ENCODE measurements at places on chromosomes 5 and 9.

DNA sequence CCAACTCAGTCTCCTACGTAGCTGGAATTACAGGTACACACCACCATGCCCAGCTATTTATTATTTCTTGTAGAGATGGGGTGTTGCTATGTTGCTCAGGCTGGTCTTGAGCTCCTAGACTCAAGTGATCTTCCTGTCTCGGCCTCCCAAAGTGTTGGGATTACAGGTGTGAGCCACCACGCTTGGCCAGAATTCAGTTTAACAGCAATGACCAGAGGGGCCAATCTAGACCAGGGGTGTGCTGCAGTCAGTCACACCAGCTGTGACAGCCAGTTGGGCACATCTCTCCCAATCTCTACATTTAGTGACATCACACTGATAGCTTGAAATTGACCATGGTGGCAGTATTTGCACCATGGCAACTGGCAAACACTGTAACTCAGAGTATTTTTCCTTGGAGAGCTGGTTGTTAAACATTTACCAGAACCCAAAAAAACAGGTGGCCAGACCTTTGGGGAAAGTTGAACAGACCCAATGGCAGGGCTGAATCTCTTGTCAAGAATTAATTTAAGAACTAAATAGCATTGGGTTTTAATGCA, 67.7 kb upstream of the UBTD2 start:
- no peak for DNase-seq

DNA sequence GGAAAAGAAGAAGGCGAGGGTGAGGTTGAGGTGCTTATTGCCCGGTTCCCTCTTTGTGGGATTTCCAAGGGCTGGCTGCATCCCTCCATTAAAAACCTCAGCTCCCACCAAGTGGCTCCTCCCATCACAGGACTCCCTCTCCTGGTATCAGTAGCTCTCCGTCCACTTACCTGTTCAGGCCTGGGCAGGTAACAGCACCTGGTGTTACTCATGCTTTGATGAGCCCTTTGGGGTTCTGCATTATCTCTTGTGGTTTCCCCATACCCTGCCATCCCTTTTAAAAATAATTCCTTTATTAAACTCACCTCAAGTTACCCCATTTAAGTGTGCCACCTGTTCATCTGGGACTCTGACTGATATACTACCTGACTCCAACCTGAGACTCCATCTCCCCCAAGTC, 17.5 kb upstream of the TGFBR1 start:
- no peak for DNase-seq

- no peak for DNase-seq
Measured at GRCh38 chr5:146849694-146850303, 28.8 kb downstream of the PPP2R2B start.

- no peak for DNase-seq
Measured at GRCh38 chr9:98330831-98331230, 75.4 kb upstream of the TBC1D2 start.

GRCh38 chr5:150295172-150295634, 5.6 kb upstream of the CAMK2A start:
- no peak for DNase-seq

- DNase-seq, result no peak
Measured at GRCh38 chr5:7794823-7795222, 56.1 kb downstream of the CFAP90 start.

DNA sequence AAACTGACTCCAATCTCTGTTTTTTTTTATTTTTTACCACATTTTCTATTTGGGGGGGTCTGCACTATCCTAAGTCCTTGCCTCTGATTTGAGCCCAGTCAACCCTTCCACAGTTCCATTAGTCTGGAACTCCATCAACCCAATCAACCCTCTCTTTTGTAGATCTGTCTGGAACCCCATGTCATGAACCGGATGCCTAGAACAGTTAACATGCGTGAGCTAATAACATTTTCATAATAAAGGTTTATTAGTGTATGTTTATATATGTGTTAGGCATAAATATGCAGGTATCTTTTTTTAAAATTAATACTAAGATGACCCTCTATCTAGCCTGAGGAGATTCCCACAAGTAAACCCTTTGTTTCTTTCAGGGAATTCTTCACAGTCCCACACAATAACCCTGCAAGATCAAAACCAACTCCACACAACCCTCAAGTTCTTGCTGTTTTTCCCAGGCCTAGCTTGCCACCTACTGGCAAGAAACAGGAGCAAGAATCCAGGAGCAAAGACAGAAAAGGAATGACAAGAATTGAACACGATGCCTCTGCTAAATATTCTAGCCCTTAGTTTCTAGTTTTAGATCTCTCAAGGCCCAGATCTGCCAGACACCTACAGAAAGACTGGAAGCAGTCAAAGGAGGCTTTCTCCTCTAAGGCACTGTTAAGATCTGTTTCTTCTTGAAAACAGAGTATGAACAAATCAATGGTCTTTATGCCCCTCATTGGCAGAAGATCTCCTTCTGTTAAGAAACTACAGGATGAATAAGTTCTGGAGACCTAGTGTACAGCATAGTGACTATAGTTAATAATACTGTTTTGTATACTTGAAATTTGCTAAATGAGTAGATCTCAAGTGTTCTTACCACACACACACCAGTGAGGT, 100.4 kb downstream of the TRIM36 start:
- peak; percentile 15 for DNase-seq

GRCh38 chr9:120783602-120784047, 9.6 kb downstream of the FBXW2 start:
- no peak for DNase-seq

GRCh38 chr9:69204849-69205248, 30.8 kb downstream of the TJP2 start:
- peak; percentile 14 for DNase-seq

DNA sequence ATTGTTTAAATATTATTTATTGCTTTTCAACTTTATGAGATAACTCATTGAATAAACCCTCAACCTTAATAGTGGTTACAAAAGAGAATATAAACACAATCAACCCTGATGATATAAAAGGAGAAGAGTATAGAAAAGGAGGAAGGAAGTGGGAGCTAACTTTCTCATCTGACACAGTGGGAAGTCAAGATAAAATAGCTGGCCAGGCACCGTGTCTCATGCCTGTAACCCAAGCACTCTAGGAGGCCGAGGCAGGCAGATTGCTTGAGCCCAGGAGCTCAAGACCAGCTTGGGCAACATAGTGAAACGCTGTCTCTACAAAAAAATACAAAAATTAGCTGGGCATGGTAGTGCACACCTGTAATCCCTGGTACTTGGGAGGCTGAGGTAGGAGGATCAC, 93.5 kb downstream of the PPP2R2B start:
- no peak for DNase-seq

GRCh38 chr9:127990554-127990953, 9.8 kb upstream of the EEIG1 start:
- no peak for DNase-seq

DNA sequence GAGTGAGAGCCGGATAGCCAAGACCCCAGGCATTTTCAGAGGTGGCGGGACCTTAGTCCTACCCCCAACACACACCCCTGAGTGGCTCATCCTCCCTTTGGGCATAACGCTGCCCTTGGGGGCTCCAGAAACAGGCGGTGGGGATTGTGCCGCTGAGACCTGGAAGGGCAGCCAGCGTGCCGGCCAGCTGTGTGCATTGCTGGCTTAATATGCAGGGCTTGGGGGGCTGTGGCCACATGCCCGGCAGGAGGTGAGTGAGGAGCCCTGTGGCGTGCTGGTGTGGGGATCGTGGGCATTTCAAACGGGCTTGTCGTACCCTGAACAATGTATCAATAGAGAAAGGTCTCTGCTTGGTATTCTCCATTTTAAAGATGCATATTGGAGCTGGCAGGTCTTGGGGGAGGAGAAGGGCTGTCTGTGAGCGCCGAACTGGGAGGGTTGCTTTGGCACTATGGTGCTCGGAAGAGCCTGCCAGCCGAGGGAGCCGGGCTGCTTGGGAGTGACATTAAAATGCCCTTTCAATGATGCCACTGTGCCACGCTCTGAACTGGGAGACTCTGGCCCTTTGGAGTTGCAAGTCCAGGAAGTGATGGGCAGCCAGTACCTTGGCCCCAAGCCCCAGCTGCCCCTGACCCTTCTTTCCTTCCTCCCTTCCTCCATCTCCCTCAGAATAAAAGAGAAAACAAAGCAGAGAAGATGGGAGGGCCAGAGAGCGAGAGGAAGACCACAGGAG, 11.2 kb upstream of the OLFM1 start:
- DNase-seq, result no peak

- no peak for DNase-seq
Measured at GRCh38 chr5:107604990-107605389, 65.7 kb downstream of the EFNA5 start.

- no peak for DNase-seq
Measured at GRCh38 chr5:31984691-31985090, 189.4 kb downstream of the GOLPH3 start.

GRCh38 chr9:19223724-19224123, 6.8 kb upstream of the DENND4C start:
- DNase-seq, result no peak

GRCh38 chr9:75148561-75148960, 60.2 kb downstream of the OSTF1 start:
- peak; percentile 67 for DNase-seq

GRCh38 chr9:70883056-70883455, 238.4 kb downstream of the TRPM3 start:
- DNase-seq, result peak; percentile 25

- DNase-seq, result no peak
Measured at GRCh38 chr9:135864447-135865049, 42.8 kb downstream of the CAMSAP1 start.

DNA sequence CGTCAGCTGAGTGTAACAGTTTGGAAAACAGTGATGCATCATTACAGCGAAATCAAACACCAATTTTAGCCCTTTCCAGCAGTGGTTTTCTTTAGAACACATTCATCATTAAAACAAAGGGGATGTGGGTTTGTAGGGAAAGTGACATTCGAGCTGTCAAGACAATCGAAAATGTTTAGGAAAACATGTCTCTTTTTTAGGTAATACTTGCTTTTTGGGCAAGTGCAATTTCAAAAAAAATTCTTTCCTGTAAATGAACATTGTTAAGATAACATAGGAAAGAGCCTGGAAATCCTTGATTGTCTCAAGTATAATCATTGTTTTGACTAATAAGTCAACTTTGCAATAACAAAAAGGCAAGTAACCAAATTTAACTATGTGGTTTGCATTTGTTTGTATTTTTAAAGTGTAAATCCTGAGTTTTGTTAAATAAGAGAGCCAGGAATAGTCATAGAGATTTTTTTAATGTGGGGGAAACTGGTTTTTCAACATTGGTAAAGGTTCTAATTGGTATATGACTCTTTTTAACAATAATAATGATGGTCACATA, 182.5 kb downstream of the TTLL11 start:
- no peak for DNase-seq

DNA sequence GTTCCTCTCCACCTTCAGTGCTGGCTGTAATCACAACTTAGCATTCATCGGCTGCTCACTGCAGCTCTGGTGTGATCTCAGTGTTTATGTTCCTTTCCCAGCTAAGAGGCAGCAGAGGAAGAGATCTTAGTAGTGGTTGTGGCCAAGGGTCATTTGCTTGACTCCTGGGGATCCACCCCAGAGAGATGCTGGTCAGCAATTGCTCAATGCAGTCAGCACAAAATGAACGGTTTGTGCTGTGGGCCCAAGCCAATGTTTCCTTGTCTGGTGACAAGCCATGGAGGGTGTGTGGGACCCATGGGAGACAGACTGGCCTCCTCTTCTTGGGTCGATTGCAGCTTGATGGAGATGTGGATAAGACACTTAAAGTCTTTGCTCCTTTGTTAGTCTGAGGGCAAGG, 16.1 kb upstream of the FRMD3 start:
- no peak for DNase-seq

- DNase-seq, result no peak
Measured at GRCh38 chr5:32664523-32664922, 46.6 kb upstream of the NPR3 start.

- DNase-seq, result no peak
Measured at GRCh38 chr5:73263001-73263710, 90.2 kb downstream of the TMEM174 start.

- DNase-seq, result peak; percentile 13
Measured at GRCh38 chr5:78320401-78320800, 25.9 kb upstream of the AP3B1 start.

DNA sequence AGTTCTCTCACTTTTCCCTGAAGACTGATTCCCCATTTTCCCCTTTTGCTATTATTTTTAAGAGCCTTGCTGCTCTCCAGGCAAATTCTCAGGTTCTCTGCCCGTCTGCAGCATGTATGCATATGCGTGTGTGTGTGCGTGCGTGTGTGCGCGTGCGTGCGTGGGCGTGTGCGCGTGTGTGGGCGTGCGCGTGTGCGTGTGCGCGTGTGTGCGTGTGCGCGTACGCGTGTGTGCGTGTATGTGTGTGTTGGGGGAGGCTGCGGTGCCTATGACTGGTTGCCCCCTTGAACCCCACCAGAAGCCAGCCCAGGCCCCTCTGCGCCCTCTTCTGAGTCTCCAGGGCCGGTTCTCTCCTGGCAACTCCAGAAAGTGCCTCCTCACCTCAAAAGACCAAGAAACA, 987 bp upstream of the FOXI1 start:
- no peak for DNase-seq

DNA sequence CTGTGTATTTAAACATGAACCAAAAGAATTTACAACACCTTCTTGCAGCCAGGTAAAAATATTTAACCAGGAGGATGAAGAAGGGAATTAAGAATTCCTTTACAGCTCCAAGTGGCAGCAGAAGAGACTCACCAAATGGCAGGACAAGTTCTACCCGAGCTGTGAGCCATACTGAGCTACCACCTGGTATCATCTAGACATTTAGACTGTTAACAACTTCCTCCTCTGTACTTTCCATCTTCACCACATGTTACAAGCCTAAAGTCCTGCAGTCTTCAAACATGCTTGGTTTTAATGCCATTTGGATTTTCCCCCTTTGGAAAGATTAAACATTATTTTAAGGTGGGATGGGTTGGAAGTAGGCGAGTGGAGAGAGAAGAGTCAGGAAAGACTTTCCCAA, 190.2 kb downstream of the TRPM6 start:
- DNase-seq, result no peak

GRCh38 chr9:107260437-107261081, 22.5 kb upstream of the RAD23B start:
- DNase-seq, result no peak

DNA sequence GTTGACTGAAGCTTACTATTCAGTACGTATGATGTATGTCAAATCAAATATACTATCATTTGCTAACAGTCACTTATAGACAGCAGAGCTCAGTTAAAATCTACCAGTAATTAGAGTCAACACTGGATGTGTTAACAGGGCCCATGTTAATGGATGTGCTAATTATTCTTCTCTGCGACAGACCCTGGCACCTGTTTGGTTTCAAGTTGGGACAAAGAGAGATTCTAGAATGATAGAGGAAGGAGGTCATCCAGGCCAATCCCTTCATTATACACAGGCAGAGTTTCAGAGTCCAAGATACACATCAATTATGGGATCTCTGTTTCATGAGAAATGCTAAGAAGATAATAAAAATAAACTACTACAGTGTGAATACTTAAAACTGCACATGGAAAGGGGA, 615.0 kb downstream of the ZNF608 start:
- DNase-seq, result no peak

DNA sequence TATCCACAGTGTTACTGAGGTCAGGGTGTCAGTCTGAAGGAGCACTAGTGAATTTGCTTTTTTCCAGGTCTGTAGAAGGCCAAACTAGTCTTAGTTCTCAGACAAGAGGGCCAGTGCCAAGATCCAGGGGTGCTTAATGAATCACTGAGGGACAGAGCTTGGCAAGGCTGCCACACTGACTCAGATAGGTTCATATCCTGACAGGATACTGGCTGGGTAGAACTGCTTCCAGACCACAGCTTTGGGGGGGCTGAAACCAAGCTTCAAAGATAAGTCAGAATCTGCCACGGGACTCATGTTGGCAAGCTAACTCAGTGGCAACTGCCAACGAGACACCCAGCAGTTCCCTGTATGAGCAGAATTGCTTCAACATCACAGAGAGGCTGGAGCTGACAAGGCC, 1125.4 kb downstream of the EFNA5 start:
- DNase-seq, result peak; percentile 20

All from HS-5 (cell line).